Activated T-cell treated with anti-CD3 and anti-CD28 coated beads, Interleukin-2, amount 50 U/mL, for 72 hours (primary cell): ENCODE measurements at places on chromosomes 12 and 14. TPM values are rescaled to one million over a fixed set of nuclear protein-coding genes. Genes with fewer than 3 reads are reported as not detected.
A peak's percentile ranks its signal among the peaks of the same experiment; 100 is the strongest.

CPNE6 gene
- total RNA-seq, result 0.14 TPM

PRIMA1 gene
- total RNA-seq, result not detected

AMN gene
- total RNA-seq, result 3.2 TPM

TMEM30B gene
- total RNA-seq, result 3.4 TPM

TAS2R7 gene
- not detected for total RNA-seq

NANOG gene
- not detected for total RNA-seq

FOXA1 gene
- total RNA-seq, result 0.97 TPM

- no peak for DNase-seq
Measured at GRCh38 chr14:57486767-57487379, 6.8 kb downstream of the CCDC198 start.

- no peak for DNase-seq
Measured at GRCh38 chr14:51079085-51079484, 15.8 kb downstream of the TRIM9 start.

DNA sequence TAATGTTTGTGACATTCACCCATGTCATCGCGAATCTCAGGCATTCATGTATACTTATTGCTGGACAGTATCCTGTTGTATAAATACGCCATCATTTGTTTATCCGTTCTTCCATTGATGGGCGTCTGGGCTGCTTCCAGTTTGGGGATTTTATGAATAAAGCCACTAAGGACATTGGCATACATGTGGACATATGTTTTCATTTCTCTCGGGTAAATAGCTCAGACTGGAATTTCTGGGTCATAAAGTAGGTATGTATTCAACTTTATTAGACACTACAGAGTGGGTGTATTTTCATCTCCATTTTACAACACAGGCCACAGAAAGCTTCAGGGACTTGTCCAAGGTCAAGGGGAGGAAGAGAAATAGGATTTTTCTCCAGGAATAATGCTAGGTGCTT, 48.9 kb downstream of the HRK start:
- DNase-seq, result no peak

DNA sequence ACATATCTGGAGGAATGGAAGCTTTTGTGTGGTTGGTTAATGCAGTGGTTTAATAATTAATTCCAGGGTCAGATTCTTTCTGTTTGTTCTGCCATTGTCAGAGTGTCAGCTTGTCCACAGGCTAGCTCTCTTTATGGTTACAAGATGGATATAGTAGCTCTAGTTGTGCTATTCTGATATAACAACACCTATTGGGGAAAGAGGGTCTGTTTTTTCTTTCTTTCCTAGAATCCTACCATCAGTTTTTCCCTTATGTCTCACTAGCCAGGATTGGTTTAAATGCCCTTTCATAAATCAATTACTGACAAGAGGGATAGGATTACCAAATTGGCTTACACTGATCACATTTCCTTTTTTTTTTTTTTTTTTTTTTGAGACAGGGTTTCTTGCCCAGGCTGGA, 27.8 kb downstream of the CNOT2 start:
- DNase-seq, result no peak

DNA sequence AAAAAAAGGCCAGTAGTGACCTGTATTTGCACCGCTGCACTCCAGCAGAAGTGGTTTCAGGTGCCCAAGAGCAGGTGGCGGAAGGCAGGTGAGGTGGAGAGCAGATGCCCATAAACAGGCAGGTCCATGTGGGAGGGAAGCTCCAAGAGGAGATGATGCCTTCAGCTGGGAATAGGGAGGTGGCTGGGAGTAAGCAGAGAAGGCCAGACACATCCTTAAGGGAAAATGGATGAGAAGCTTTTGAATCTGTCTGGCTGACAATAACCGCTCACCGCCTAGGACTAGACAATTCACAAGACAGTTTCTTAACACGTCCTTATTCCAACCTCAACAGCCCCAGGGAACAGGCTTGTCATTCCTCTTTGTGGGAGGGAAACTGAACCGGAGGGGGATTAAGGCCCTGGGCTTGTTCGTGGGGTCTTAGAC, 43.9 kb upstream of the PLEKHG6 start:
- no peak for DNase-seq

DNA sequence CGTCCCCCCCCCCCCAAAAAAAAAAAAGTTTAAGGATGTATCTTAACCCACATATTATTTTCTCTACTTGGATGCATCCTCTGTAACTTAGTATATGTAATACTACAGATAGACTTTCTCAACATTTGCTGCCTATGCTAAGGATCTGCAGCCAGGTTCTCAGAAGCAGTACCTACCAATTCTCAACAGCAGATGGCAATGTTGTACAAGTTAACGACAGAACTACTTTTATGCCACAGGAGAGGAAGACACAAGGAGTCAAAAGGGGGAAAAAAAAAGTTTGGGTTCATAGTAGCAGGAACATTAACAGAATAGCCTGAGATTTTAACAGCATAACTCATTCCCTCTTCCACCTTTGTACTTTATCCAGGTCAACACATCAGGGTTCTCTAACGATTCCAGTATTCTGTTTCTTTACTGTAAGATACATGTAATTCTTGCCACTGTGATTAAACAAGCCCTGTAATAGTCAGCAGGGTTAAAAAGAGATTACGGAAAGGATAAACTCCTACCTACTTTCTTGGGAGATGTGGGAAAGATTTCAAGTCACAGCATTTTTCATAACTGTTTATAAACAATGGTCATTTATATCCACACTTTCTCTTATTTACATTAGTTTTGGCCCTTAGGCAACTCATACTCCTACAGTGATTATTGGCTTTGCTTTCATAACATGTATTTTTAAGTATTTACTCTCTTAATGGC, 5.7 kb upstream of the NEK9 start:
- DNase-seq, result peak; percentile 48

DNA sequence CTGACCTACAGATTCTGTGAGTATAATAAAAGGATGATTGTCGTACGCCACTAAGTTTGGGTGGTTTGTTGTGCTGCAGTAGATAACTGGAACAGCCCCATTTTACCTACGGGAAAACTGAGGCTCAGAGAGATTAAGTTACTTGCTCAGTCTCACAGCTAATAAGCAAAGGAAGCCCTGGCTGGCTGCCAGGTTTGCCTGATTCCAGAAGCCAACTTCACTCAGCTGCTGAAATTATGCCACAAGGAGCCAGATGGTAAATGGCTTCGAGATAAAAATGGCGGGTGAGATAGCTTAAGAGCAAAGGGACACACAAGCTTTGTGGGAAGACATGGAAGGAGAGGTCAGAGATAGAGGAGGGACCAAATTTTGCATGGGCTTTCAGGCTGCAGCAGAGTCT, 191.5 kb upstream of the NOS1 start:
- no peak for DNase-seq

- no peak for DNase-seq
Measured at GRCh38 chr14:98946940-98947339, 325.1 kb downstream of the BCL11B start.

- no peak for DNase-seq
Measured at GRCh38 chr12:11656550-11656949, 7.1 kb downstream of the ETV6 start.

DNA sequence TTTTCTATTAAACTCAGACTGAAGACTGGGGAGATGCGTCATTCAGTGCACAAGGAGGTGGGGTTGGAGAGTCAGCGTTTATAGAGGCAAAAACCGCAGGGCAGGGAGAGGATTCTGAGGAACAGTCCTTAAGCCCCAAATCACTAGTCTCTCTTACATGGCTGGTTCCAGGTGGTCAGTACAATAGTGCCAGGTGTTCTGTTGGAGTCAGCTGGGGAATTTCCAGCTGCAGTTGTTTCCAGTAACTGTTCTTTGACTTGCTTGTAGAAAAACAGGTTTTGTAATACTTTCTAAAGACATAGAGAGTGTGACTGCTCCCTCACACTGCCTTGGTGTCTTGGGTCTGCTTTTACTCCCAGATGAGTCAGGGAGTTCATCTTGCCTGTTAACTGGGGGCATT, 192.2 kb downstream of the TMTC3 start:
- DNase-seq, result no peak

DNA sequence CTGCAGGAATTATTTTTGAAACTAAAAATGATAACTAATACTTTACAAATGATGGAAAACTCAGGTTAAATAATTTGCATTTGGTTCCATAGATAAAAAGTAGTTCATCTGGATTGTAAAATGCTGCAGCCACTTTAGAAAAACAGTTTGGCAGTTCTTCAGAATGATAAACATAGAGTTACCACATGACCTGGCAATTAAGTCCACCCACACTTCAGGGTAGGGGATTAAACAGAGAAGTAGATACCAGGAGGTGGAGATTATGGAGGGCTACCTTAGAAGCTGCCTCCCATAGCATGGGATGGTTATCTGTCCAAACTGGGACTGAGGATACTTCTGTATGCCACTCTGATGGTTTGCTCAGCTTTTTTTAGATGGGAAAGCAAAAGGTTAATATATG, 22.2 kb downstream of the ARF6 start:
- no peak for DNase-seq

- DNase-seq, result no peak
Measured at GRCh38 chr12:20410734-20411133, 42.4 kb downstream of the PDE3A start.

DNA sequence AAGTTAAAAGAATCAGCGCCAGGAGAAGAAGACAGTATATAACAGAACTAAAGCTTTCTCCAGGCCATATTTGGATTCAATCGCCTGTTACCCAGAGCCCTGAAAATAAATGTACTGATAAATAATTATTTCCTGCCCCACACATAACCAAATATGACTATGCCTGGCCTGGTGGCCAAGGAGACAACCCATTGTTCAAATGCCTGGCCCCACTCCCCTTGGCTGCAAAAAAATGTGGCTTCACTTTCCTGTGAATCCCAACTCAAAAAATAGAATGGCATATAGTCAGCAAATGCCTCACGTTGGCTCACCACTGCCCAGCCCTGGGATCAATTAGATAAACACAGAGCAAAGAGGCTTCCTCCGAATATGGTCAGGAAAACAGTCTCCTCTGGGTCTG, 472.1 kb downstream of the BCL11B start:
- DNase-seq, result no peak

DNA sequence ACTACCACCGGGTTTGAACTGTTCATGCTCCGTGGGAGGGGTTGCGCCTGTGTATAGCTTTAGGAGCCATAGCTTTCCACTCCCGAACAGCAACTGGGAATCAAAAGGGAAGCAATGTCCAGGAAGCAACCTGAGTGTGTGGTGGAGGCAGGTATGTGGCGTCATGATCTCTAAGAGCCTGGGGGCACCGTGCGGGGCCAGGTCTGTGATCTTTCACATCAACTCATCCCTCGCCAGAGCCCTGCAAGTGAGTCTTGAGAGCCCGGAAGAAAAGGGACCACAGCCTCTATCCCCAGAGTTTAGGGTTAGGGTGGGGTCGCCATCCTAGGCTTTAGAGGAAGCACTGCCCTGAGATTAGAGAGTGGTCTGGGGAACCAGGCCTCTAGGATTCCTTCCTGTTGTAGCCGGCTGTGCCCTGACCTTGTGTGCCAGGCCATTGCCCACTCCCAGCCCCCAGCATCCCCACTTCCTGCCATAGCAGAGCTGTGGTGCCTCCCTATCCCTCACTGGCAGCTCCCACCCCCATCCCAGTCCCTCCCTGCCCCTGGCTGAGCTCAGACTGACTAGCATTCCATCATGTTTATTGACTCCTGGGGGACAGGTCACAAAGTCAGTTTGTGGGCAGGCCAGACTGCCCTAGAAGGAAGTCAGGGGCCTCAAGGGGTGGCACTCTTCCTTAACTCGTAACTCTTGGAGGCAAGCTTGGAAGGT, 745 bp upstream of the ADCY4 start:
- DNase-seq, result no peak

DNA sequence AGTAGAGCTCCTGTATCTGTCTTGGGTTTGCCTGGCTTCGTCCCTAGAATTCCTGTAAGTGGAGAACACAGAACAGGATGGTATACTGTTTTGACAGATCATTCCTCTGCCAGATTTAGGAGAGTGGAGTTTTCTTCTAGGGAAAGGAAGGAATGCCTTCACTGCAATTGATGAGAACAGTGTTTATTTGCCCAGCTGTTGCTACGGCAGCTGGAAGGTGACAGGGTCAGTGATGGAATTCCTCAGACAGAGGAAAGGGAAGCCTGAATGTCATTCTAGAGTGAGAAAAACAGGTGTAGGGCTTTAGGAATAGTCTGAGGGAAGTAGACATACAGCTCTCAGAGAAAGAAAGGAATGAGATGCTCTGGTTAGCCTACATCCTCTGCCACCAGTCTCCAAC, 11.7 kb downstream of the CSRNP2 start:
- DNase-seq, result no peak

GRCh38 chr12:32365473-32366064, 33.8 kb upstream of the FGD4 start:
- DNase-seq, result peak; percentile 43

GRCh38 chr12:6664902-6665301, 2.0 kb upstream of the ING4 start:
- no peak for DNase-seq

DNA sequence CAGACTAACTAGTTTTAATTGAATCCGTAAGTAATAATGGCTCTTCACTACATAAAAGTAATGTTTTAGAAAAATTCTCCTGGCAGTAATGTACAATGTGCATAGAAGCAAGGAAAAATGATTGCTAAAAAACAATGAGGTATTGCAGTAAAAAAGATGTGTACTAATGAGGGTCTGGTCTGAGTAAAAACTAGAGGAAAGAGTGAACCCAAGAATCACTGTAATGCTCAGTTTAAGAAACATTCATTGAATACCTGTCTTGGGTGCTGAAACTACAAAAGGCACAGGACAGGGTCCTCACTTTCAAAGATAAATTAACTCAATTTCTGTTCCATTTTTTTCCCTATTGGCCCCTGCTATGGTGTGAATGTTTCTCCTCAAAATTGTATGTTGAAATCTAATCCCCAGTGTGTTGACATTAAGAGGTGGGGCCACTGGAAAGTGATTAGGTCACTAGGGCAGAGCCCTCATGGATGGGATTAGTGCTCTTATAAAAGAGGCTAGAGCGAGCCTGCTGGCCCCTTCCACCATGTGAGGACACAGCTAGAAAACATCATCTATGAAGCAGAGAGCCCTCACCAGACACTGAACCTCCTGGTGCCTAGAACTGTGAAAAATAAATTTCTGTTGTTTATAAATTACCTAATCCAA, 51.6 kb downstream of the RPS6KA5 start:
- no peak for DNase-seq

GRCh38 chr12:68139941-68140340, 19.6 kb downstream of the IFNG start:
- no peak for DNase-seq

DNA sequence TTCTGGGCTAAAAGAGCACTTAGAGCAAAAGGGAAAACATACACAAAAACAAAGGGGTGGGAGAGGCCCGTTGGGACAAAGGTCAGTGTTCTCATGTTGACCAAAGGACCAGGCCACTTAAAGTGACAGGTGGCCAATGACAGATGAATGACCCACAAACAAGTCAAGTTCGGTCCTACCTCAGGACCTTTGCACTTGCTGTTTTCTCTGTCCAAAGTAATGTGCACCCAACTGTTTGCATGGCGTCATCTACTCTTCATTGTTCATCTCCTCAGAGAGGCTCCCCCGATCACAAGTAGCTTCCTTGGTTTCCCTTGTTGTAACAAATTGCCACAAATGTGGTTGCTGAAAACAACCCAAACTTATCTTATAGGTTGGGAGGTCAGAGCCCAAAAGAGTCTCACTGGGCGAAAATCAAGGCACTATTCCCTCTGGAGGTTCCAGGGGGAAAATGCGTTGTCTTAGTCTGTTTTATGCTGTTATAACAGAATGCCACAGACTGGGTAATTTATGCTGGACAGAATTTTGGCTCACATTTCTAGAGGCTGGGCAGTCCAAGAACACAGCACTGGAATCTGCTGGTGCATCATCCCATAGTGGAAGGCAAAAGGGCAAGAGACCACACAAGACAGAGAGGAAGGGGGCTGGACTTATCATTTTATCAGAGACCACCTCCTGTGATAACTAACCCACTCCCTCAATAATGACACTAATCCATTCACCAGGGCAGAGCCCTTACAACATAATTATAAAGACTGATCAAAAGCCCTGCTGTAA, 23.9 kb downstream of the CLMN start:
- DNase-seq, result no peak

GRCh38 chr12:124296916-124297351, 2.0 kb downstream of the RFLNA start:
- no peak for DNase-seq
